ENCODE measurements at places on chromosomes 2 and 18.

DNA sequence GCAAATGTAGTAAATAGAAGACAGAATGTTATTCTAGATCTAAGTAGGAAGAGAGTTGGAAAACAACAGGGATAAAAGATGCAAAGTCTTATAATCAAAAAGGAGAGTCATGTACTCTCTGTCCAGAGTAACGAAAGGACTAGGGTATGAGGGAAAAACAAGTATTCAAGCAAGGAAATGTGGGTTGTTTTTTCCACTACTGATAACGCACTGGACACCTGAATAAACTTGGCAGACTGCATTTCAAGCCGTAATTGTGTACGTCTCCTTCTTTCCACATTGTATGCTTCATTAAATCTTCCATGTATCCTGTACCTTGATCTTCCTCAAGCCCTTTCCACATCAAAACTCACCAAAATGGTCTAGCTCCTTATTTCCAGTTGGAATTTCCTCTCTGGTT lies 420.6 kb downstream of the ZEB2 start:
- no peak for DNase-seq

DNA sequence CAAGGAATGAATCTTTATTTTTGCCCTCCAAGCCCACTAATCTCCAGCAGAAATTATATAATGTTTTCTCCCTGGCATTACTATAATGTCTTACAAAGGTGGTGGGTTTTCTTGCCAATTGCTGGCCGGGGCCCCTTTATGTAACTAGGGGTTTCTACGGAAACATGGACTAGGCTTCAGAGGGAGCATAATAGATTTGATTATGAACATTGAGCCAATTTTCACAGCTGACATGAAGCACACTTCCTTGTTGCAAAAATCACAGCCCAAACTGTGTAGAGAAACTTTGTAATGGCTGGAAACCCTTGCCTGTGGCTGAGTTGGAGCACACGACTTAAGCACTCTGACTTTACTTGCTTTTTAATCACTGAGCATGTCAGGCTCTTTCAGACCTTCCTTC lies 3.8 kb upstream of the CYRIA start:
- no peak for DNase-seq

DNA sequence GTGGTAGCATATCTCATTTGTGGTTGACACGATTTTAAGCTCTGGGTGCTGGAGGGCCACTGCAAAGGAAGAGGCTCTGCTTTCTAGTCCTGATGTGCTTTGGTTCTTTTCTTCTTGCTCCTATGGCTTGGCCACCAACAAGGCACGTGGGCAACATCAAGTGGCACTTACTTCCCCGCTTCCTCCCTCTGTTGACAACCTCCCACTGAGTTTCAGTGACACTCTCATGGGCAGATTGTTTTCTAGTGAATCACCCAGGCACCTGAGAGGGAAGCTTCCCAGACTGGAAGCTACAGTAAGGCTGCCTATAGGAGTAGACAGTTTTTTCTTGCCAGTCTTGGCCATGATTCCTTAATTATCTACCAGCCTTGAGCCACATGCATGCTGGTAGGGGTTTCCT lies 89.0 kb downstream of the NBAS start:
- DNase-seq, result no peak

DNA sequence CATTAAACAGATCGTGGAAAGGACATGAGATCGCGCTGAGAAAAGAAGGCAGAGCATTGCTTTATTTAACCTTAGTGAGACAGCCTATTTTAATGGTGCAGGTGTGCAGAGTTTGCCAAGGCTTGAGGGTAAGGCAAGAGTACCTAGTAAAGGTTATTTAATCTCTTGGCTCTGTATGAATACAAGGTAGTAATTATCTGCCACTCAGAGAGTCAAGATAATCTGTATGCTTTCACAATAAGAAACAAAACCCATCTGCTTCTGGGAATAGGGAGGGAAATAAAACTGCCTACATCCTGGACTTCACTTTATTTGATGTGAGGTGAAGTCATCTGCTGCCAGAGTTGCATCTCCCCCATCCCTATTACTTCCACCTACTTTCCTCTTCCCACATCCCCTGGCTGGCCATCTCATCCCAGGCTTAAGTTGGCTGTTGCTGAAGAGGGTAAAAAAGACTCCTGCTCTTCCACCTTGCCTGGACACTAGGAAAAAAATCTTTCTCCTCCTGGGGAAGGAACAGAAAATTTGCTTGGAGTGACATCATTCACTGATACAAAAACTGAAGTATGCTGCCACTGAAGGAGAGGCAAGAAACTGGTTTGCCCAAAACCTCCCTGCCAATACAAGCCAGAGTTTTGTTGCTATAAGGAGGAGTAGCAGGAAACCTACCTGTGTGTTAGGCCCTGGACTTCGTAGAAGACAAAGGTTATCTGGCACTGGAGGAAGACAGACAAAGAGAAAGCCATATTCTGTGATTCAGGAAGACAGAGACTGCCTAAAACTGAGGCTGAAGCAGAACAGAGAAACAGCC lies 35.8 kb upstream of the ARHGAP25 start:
- DNase-seq, result no peak

DNA sequence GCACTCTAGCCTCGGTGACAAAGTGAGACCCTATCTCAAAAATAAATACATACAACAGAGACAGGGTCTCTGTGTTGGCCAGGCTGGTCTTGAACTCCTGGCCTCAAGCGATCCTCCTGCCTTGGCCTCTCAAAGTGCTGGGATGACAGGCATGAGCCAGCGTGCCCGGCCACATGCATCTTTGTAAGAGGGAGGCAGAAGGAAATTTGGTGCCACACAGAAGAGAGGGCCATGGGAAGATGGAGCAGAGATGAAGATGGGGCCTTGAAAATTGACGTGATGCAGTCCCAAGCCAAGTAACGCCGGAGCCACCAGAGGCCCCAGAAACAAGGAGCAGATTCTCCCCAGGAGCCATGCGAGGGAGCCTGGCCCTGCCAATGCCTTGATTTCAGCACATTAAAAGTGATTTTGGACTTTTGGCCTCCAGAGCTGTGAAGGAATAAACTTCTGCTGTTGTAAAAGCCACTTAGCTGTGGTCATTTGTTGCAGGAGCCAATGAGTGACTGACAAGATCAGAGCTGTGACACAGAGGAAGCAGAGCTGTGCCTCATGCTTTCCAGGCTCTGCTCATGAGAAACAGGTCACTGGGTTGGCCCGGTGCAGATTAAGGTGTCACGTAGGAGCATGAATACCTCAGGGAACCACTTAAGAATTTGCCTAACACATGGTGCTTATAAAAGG lies 2.7 kb upstream of the SLC66A2 start:
- DNase-seq, result no peak

- peak; percentile 56 for DNase-seq
Measured at GRCh38 chr2:48169141-48169592, 262.9 kb upstream of the FBXO11 start.

- no peak for DNase-seq
Measured at GRCh38 chr18:9944805-9945204, 31.0 kb downstream of the VAPA start.

DNA sequence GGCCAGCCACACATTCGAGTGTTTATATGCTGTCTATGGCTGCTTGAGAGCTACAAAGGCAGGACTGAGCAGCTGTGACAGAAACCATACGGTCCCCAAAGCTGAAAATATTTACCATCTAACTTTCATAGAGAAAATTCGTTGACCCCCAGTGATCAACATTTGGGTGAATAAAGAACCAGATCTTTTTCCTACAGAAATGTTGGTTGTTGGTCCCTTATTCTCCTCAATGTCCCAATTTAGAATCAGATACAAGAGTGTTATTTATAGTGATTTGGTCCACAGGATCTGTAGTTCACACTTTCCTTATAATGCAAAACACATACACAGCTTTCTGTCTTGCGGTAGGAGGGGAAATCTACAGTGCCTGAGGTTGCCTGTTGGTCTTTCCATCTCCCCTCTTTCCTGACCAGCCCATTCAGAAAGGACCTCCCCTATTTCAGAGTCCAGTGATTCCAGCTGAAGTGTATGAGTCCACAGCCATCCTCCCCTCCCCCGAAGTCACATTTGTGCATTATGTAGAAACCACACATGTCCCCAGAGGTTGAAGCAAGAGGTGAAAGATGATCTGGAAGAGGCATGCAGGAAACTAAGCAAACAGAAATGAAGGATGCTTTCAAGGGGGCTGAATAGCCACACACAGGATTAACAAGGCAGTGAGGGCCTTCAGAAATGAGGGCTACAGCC lies 61.9 kb downstream of the SPRED2 start:
- DNase-seq, result no peak

DNA sequence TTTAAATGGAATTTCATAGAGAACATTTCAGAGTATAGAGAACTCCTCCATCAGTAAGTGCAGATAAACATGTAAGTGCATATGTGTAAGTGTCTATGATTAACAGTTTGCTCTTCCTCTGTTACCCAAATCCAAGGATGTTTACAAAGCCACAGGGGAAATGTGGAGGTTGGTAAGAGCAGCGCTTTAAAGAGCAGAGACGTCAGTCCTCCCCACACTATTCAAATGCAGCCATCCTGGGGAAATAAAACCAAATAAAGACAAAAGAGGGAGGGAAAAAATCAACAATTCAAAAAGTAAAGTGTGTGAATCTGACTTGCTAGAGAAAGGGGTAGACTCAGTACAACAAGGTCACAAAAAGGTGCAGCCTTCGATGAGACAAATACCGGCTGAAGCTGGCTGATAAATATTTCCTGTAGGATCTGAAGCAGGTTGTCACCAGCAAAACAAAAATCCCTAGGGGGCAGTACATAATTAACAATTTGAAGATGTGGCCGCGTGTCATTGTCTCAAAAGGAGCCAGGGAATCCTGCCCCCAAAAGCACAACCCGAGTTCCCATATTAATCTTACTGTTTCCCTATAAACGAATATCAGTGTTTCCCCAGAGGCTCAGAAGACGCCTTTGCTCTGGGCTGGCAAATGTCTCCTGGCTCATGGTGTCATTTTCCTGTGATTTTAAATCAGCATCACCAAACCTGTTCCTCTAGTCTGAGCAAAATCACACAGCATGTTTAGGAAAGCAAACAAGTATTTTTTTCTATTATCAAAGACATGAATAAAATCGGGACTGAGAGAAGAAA lies 216.5 kb downstream of the CDCA7 start:
- DNase-seq, result peak; percentile 18
